IgD-negative memory B cell (primary cell): ENCODE measurements at places on chromosomes 7 and 10. TPM values are rescaled to one million over a fixed set of nuclear protein-coding genes. Genes with fewer than 3 reads are reported as not detected.

Gene MICALL2
- not detected for polyA plus RNA-seq

Gene SSC4D
- polyA plus RNA-seq, result not detected

Gene LIPF
- polyA plus RNA-seq, result not detected

Gene CPN1
- not detected for polyA plus RNA-seq

Gene RNF32
- 3.9 TPM for polyA plus RNA-seq

Gene SCIN
- polyA plus RNA-seq, result 1.6 TPM

Gene COL13A1
- not detected for polyA plus RNA-seq

Gene NME8
- not detected for polyA plus RNA-seq

Gene PAX4
- polyA plus RNA-seq, result not detected

Gene PYROXD2
- 0.58 TPM for polyA plus RNA-seq
